Effector CD4-positive, alpha-beta T cell (primary cell): ENCODE measurements at places on chromosomes 11 and 22.

- DNase-seq = peak; percentile 23
Observed at GRCh38 chr11:46380340-46381047, 975 bp upstream of the MDK start.

DNA sequence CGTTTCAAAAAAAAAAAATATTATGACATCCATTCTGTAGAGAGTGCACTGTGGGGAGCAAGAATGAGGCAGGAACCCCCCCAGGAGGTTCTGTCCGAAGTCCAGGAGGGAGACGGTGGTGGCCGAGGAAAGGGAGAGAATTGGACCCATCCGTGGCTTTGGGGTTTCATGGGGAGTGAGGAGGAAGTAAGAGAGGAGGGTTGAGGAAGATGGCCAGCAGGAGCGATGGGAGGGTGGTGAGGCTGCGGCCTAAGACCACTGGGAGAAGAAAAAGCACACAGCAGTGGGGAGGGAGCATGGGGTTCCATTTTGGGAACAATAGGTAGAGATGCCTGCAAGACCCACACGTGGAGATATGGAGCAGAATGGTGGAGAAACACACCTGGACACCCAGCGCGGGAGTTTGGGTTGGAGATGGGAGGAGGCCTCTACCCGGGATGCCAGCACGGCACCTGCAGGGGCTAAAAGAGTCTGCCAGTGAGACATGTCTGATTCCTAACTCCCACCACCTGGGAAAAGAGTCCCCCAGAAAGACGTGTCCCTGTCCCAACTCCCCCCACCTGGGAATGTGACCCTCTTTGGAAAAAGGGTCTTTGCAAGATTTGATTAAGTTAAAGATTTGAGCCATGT, 72.5 kb upstream of the SHANK2 start:
- DNase-seq = no peak

DNA sequence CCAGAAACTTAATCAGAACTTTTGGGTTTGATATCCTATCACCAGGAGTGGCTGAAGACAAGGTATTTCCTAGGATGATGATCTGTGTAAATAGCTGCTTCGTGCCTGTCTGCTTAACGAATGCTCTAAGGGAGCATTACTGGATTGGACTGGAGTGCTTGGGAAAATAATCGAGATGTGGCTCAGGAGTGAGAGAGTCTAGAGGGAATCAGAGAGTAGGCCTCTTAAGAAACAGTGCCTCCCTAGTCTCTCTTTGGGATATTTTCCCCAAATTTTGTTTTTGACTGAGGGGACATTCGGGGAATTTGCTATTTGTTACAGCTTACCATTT, 2.5 kb downstream of the MAML2 start:
- no peak for DNase-seq

GRCh38 chr11:35751664-35752061, 89.1 kb downstream of the TRIM44 start:
- no peak for DNase-seq

DNA sequence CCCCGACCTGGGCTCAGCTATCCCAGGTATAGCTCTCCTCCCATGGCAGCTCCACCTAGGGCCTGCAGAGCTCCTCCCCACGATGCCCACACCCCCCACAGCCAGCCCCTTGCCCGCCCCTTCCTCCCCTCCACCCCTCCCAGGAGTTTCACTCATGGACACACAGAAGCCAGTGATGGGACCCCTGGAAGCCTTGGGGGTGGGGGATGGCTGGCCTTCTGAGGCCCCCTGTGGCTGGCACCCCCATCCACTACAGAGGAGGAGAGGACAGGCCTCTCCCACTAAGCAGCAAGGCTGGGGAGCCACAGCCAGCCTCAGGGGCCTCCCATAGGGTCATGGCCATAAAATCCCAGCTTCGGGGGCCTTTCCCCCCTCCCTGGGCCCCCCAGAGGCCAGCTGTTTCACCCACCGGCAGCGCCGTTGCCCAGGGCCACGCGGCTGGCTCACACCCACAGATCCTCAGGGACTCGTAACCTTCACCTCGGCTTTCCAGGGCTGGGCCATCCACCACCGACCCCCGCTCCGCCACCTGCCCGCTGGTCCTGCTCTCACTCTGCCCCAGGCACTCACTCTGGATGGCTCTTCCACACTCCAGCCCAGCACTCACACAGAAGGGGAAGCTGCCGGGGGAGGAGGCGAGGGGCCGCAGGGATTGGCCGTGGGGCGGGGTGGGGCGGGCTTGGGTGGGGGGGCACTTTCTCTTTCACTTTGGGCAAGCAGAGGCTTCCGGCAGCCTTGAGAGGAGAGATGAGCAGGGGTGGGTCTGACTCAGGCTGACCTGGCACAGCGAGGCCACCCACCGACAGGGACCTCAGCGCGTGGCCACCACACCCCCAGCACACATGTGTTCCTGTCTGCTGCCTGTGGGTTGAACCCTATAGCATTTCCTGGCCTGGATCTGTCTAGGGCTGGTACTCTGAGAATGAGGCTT, 2.2 kb downstream of the SLC25A22 start:
- peak; percentile 71 for DNase-seq

GRCh38 chr22:43337385-43337784, 5.8 kb downstream of the SCUBE1 start:
- DNase-seq = no peak

DNA sequence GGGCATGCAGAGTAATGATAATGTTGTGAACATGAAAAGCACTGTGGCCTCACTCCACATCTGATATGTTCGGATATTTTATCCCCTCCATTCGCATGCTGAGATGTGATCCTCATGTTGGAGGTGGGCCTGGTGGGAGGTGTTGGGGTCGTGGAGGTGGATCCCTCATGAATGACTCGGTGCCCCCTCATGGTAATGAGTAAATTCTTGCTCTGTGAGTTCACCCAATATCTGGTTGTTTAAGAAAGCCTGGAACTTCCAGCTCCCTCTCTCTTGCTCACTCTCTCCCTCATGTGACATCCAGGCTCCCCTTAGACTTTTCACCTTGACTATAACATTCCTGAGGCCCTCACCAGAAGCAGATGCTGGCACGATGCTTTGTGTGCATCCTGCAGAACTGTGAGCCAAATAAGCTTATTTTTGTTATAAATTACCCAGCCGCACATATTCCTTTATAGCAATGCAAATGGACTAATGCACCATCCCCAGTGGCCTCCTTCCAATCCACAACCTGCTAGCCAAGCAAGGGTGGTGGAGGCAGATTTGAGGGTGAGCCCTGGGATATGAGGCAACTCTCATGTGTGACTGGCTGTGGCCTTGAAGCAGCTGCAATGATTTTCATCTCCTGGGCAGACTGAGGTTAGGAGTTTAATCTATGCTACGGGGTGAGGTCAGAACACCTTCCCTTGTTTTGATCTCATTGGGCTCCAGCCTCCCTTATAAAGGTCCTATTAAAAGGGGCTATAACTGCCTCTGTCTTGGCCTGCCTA, 276.5 kb downstream of the ETS1 start:
- DNase-seq = no peak

- DNase-seq = no peak
Observed at GRCh38 chr11:64538501-64538951, 52.5 kb upstream of the SLC22A12 start.

GRCh38 chr22:25351631-25352293, 132.3 kb downstream of the CRYBB2 start:
- DNase-seq = no peak

- no peak for DNase-seq
Observed at GRCh38 chr11:76635991-76636738, 34.4 kb downstream of the LRRC32 start.

DNA sequence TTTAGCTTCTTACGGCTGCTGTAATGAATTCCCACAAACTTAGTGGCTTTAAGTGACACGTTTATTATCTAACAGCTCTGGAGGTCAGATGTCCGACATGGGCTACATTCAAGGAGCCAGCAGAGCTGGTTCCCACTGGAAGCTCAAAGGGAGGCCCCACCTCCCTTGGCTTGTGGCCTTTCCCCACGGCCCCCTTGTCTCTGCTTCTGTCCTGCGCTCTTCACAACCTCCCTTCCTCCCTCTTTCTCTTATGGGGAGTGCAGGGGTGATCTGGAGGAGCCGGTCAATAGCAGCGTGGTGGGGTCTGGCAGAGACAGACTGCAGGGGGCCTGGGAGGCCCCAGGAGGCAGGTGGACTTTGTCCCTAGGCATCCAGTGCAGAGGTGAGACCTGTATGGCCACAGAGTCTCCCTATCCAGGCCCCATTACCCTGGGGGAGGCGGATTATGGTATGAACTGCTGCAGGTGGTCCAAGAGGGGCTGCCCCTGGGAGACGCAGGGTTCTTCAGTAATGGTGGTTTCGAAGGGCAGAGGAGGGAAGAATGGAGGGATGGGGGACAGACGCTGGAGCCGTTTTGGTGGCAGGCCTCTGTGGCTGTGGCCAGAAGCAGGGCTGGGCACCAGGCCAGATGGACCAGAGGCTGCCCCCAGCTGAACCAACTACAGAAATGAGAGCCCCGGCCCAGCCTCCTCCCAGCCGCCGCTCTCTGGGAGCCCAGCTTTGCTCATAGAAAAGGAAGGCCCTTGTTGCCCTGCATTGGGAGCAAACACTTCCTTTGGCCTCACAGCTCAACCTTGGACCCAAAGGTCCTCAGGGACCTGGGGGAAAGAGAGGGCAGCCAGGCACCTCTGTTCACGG, 30.7 kb upstream of the KCNQ1OT1 start:
- DNase-seq = no peak

DNA sequence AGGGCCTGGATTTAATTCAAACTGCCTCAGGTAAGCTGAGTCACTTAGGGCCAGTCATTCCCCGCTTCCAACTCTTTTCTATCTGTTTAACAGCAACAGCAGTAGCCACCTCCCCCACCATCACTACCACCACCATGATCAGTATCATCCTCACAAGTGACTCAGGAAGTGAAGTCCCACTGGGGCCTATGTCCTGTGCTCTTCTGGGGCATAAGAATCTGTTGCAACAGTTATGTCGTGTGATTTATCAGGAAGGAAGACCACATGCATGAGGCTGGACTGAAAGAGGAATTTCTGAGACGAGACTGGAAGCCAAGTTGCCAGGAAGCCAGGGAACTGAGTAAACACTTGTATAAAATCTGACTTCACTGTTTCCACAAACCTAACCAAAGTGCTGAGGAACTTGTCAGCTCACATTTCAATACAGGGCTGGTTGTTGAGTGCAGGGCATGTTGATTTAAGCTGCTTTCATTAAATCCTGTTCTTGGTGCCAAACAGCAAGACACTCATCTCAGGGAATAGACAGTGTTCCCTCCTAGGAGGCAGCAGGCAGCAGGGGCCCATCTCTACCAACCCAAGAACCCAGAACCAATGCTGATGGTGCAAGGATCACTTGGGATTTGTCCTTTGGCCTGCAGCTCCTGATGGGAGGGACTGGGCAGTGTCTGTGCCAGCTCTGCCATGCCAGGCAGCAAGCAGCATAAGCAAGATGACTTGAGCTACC, 226.7 kb upstream of the NARS2 start:
- no peak for DNase-seq

DNA sequence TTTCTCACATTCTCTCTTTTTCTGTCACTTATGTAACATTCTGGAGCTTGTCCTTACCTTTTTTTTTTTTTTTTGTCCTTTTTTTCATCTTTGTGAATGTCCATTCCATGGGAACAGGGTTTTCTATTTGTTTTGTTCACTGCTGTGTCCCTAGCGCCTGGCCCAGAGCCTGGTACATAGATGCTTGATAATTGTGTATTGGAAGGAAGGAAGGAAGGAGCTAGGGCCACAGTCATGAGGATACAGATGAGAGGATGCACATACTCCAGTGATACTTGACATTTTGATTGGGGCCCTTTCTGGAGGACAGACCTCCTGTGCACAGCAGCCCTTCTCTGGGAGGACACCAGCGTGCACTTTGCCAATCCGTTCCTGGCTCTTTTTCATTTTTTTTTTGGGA, 68.9 kb downstream of the KIAA1671 start:
- no peak for DNase-seq

- no peak for DNase-seq
Observed at GRCh38 chr11:33772300-33772699, 2.0 kb downstream of the FBXO3 start.

GRCh38 chr11:100727410-100727809, 40.3 kb downstream of the ARHGAP42 start:
- DNase-seq = no peak

GRCh38 chr22:32583921-32584335, 109.3 kb downstream of the FBXO7 start:
- no peak for DNase-seq

DNA sequence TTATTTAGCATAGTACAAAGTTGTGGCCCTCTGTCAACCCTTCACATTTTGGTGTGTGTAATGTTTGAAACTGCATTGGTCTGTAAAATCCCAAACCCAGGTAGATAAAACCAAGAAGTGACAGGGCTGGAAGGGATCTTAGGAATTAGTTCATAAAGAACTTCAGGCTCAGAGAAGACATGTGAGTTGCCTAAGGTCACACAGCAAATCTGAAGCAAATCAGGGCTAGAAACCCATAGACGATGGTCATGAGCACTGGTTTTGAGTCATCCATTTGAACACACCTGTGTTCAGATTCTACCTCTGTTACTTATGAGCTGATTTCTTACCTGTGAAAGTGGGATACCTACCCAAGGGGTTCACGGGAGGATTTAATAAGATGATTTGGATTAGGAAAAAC, 107.1 kb downstream of the PTPRJ start:
- DNase-seq = no peak

DNA sequence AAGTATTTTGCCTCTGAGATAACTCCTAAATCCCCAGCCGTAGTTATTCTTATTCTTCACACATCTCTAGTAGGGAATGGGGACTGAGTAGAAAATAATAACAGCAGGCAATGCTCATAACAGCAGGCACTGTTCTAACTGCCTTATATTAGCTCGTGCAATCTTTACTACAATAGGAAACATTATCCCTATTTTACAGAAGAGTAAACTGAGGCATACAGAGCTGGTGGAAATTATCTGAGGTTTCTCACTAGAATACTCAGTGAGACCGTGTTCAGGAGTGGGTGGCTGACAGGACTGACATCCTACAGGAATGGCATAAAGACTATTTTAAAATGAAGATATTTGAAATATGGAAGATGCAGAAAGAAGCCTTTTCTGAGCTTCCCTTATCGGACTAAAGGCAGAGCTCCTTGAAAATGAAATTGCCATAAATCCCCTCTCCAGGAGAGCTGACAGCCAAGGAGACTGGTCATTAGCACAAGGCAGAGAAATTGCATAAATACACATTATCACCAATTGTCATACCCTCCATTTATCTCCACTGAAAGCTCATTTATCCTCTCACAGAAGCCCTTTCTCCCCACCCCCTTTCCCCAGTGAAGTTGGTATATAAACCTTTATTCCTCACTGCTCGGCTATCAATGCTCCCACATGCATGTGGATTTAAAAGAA, 93.9 kb downstream of the RASSF10 start:
- DNase-seq = no peak

DNA sequence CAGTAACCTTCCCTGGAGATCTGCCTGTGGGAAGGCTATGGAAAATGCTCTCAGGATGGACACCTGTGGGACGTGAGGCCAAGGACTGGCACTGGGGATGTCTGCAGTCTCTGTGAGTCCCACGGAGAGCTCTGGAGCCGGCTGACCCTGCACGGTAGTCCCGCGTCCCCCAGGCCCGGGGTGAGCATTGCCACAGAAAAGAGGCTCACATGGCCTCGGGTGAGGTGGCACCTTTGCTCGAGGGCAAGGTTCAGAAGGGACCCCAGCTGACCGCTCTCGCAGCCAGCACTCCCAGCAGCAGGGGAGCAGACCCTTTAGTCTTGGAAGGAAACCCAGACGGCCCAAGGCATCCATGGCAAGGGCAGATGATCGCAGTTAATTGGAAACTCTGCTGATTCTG, 9.0 kb downstream of the RTL6 start:
- no peak for DNase-seq
